ENCODE measurements at places on chromosomes 13 and 19.

- no peak for DNase-seq
Observed at GRCh38 chr13:46313024-46313423, 74.0 kb downstream of the RUBCNL start.

- no peak for DNase-seq
Observed at GRCh38 chr13:43006893-43007631, 15.0 kb upstream of the EPSTI1 start.

GRCh38 chr13:39254601-39255000, 216.3 kb downstream of the NHLRC3 start:
- no peak for DNase-seq

DNA sequence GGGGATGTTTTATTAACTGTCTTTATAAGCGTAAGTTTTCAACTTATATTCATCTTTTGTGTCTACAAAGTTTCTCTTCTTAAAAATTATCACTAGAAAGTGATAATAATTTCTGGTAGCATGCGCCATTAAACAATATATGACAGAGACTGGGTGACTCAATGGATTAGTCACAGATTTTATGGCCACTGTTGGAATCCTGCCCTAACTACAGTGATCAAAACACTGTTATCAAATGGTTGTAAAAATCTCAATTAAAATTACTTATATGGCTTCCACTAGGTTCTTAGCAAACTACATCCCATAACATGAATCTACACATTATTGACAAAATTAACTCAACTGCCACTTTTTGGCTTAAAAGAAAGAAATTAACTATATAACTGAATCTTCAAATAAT, 350.0 kb downstream of the DACH1 start:
- DNase-seq, result no peak

DNA sequence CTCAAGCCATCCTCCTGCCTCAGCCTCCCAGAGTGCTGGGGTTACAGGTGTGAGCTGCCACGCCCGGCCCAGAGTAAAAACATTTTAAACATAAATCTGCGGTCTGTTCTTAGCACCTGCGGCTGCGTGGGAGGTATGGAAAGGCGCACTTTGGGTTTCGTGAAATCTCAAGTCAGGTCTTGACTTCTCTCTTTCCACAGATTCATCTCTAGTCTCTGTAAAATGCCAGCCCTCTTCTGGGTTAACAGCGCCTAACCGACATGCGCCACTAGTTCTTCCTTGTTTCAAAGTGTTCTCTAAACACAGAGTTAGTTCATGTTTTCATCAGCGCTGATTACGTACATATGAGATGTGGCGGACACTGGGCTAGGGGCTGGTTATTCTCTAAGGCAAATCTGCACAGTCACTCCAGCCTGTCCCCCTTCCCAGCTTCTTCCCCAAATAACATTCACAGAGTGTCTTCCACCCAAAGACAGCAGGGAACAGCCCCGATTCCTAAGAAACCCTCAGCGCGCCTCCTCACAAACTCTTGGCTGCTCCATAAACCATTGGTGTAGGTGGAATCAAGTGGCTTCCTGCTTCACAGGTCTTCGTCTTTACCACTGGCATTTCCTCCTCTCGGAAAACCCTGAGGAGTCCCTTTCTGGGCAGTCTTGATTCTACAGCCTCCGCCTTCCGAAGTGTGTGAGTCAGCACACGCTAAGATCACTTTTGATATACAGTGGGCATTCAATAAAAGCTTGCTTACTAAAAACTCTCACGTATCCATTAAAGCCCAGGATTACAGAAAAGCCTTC, 1.4 kb downstream of the PARP4 start:
- DNase-seq, result no peak

DNA sequence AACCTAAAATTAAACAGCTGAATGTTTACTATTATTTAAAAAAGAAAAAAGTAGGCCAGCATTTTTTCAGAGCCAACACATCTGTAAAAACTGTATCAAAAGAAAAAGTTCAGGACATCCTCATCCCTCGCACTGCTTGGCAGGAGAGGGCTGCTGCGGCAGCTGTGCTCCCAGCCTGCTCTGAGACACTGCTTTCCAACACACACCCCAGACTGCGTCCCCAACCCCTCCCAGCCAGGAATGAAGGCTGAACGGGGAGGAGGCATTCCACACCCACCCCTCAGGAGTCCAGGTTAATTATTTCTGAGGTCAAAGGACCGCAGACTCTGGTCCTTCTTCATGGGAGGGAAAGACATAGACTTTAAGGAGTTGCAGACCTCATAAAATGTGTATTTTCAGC, 43.1 kb downstream of the COL4A1 start:
- DNase-seq, result no peak

- no peak for DNase-seq
Observed at GRCh38 chr13:77386880-77387606, 60.1 kb upstream of the MYCBP2 start.

GRCh38 chr13:24232037-24232436, 71.5 kb downstream of the SPATA13 start:
- DNase-seq, result no peak

- no peak for DNase-seq
Observed at GRCh38 chr13:42735010-42735409, 46.4 kb upstream of the FAM216B start.
